Activated T-cell treated with anti-CD3 and anti-CD28 coated beads, Interleukin-2, amount 50 U/mL, for 1 hour (primary cell): ENCODE measurements at places on chromosomes 7 and 10.

DNA sequence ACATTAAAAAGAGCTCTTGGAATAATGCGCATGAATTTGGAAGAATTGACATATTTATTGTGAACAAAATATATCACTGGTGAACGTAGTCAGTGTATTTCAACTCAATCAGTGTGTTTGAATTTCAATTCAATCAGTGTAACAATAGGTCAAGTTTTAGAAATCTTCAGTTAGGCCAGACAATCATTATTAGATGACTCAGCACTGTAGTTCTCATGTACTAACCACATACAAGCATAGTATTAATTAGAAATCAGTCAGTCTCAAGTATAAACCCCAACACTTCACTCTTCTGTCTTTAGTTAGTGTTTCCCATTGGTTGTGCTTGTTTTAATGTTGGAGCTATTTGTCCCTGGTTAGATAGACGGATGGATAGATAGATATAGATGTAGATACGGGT lies 1247.9 kb downstream of the NXPH1 start:
- DNase-seq = no peak

DNA sequence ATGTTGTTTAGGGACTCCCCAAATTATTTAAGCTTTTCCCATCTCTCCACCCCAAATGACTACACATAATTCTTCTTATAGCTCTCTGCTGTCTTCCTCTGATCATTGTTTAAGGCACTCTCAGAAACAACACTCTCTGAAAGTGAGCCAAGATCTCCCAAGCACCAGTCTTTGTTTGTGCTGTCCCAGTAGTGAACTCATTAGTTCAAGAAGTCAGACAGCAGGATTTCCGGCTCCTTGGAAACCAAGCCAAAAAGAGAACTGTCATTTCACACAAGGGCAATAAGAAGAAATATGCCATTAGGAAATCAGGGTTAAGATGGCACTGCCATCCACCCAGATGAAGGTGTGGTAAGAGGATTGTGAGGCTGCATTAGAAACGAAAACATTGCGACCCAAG lies 83.1 kb downstream of the FZD1 start:
- DNase-seq = no peak

DNA sequence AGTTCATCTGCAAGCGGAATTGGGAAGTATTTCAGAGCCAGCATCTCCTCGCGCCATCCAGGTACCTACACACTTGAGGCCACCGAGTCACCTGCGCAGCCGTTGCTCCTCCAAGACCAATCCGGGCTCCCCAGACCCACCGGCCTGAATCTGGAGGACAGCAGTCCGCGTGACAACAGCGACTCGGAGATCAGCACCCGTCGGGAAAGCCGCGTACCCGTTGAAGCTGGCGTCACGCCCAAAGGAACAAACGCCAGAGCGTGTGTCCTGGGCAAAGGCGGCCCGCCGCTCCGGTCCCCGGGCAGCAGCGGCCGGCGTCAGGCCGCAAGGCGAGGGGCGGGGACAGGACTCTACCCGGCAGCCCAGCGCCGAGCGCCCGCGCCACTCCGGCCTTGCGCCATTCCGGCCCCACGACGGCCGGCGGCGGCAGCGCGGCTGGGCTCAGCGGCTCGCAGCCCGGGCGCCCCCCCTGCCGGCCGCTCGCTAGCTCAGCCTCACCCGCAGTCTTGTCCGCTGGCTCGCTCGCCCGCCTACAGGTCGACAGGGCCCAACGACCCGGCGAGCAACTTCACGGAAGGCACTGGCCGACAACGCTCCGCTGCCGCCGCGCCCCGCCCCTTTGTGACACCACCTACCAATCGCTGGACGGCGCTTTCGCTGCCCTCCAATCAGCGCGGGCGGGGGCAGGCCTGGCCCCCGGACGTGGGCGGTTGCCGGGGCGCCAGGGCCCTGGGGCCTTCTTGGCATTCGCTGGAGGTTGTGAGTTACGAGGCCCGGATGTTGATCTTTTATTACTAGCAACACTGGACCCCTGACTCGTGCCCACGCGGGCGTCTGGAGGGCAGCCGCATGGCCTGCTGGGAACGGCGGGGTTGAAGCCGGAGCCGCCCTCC lies at the start of gene ZFAND4:
TSS of gene ZFAND4 (minus strand) at position 592 of the 893 bp plus-strand sequence. CDS start 9,047 bp downstream, outside the sequence.
- DNase-seq = peak; percentile 91

- peak; percentile 88 for DNase-seq
Measured at GRCh38 chr7:100088621-100089457, at the start of gene COPS6. TSS of gene COPS6 (plus strand) at chr7:100088969. CDS start at chr7:100088991, 22 bp downstream.

GRCh38 chr10:64010711-64011110 lies 489.5 kb downstream of the REEP3 start:
- DNase-seq = no peak

GRCh38 chr10:99661377-99661763 lies 2.1 kb downstream of the ENTPD7 start:
- no peak for DNase-seq

GRCh38 chr10:120508393-120508792 lies 51.4 kb downstream of the PLPP4 start:
- DNase-seq = no peak

- peak; percentile 30 for DNase-seq
Measured at GRCh38 chr7:75928568-75928914, 13.6 kb downstream of the POR start.

GRCh38 chr10:3499120-3499519 lies 285.9 kb downstream of the KLF6 start:
- DNase-seq = no peak

GRCh38 chr10:42755028-42755451 lies 27.6 kb upstream of the BMS1 start:
- no peak for DNase-seq

- DNase-seq = no peak
Measured at GRCh38 chr10:95289003-95289920, 1.5 kb downstream of the PDLIM1 start.
